ENCODE measurements at places on chromosomes 5 and 9. TPM values are rescaled to one million over a fixed set of nuclear protein-coding genes. Genes with fewer than 3 reads are reported as not detected.

The RNF208 gene
- 8.9 TPM for total RNA-seq

The ZDHHC12 gene
- 32.8 TPM for total RNA-seq

The BARHL1 gene
- total RNA-seq: not detected

The MACROH2A1 gene
- 92.3 TPM for total RNA-seq

The PCDHB10 gene
- 1.9 TPM for total RNA-seq

The ZDHHC11B gene
- total RNA-seq: 1.9 TPM

The CMYA5 gene
- total RNA-seq: 0.65 TPM

The GPX8 gene
- total RNA-seq: 55.5 TPM

The DIRAS2 gene
- total RNA-seq: 0.11 TPM

The CDK5RAP2 gene
- 47.4 TPM for total RNA-seq

The C9orf153 gene
- total RNA-seq: 0.65 TPM

The TSSK1B gene
- total RNA-seq: not detected

The SPINK4 gene
- total RNA-seq: not detected

The ANKRD31 gene
- 0.27 TPM for total RNA-seq

The SAPCD2 gene
- 30.3 TPM for total RNA-seq

The OBP2B gene
- not detected for total RNA-seq

The NXNL2 gene
- 1.9 TPM for total RNA-seq

The IL12B gene
- total RNA-seq: not detected

- no peaks in the 10 kb centered on the region for H3K36me3 ChIP-seq
- H3K27ac ChIP-seq: no peak overlapping the region
- no peak overlapping the region for H3K4me3 ChIP-seq
- no peak for DNase-seq
- no peaks in the 10 kb centered on the region for H3K4me1 ChIP-seq
- no peaks in the 10 kb centered on the region for H3K27me3 ChIP-seq
Measured at GRCh38 chr9:88574953-88575352, 40.0 kb downstream of the NXNL2 start.

DNA sequence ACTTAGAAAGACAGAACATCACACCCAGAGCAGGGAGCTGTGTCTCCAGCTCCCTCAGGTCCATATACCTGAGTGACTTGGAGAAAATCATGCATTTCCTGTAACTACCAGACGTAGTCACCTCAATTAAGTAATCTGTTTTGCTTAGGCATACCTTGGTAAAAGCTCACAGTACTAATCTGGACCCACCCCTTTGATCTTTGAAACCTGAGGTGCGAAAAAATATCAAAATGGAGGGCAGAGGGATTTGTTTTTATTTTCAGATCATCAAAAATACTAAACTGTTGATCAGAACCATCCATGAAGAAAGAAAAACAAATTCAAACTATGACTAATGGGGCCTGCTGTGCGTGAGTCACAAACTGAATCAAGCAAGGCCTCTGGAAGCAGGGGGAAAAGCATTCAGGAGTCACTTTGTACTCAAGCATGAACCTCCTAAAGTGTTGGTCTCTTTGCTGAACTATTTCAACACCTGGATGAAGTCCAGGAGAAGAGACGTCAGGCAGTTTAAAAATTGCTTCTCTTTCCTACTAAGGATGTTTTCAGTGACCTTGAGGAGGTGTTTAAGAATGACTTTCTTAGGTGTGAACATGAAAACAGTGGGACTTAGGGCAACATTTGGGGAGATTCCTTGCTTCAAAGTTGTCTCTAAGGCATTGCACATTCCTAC, 76.3 kb downstream of the MUSK start:
- no peak overlapping the region for H3K4me3 ChIP-seq
- H3K27me3 ChIP-seq: no peaks in the 10 kb centered on the region
- no peak overlapping the region for H3K27ac ChIP-seq
- DNase-seq: no peak

DNA sequence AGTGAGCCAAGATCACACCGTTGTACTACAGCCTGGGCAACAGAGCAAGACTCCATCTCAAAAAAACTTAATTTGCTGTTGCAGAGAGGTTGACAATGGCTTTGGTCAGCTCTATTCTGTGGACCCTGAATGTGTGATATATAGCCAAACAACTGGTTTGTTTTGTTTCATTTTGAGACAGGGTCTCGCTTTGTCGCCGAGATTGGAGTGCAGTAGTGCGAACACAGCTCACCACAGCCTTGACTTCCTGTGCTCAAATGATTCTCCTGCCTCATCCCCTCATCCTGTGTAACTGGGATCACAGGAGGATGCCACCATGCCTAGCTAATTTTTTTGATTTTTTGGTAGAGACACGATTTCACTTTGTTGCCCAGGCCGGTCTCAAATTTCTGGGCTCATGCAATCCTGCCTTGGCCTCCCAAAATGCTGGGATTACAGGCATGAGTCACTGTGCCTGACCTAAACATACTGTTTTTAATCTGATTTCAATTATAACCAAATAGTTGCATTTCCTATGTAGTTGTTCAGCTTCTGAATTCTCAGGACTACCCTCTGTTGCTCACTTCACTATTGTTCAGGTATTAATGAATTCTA, 9.8 kb downstream of the RNF183 start:
- DNase-seq: no peak
- peaks cover 47% of the 10 kb centered on the region for H3K36me3 ChIP-seq
- H3K27ac ChIP-seq: no peak overlapping the region
- no peak overlapping the region for H3K4me3 ChIP-seq
- H3K27me3 ChIP-seq: no peaks in the 10 kb centered on the region

- H3K27ac ChIP-seq: no peak overlapping the region
- DNase-seq: no peak
- peaks cover 15% of the 10 kb centered on the region for H3K4me1 ChIP-seq
- H3K36me3 ChIP-seq: no peaks in the 10 kb centered on the region
- H3K27me3 ChIP-seq: no peaks in the 10 kb centered on the region
Measured at GRCh38 chr5:175822225-175822624, 49.2 kb upstream of the CPLX2 start.

- no peaks in the 10 kb centered on the region for H3K4me1 ChIP-seq
- H3K4me3 ChIP-seq: no peak overlapping the region
Measured at GRCh38 chr5:105877592-105877991, 1793.1 kb downstream of the EFNA5 start.

- no peak overlapping the region for H3K4me3 ChIP-seq
- no peaks in the 10 kb centered on the region for H3K27me3 ChIP-seq
- no peaks in the 10 kb centered on the region for H3K36me3 ChIP-seq
- no peak overlapping the region for H3K27ac ChIP-seq
- no peaks in the 10 kb centered on the region for H3K4me1 ChIP-seq
Measured at GRCh38 chr9:33196736-33197135, 29.6 kb upstream of the B4GALT1 start.

- H3K4me1 ChIP-seq: peaks cover 10% of the 10 kb centered on the region
- H3K4me3 ChIP-seq: no peak overlapping the region
- H3K27ac ChIP-seq: no peak overlapping the region
- no peaks in the 10 kb centered on the region for H3K36me3 ChIP-seq
- no peak for DNase-seq
Measured at GRCh38 chr9:14104496-14104895, 209.4 kb downstream of the NFIB start.

GRCh38 chr9:34689512-34689911, 1.6 kb downstream of the CCL19 start:
- peaks cover 2% of the 10 kb centered on the region for H3K4me1 ChIP-seq
- no peak overlapping the region for H3K27ac ChIP-seq
- no peaks in the 10 kb centered on the region for H3K27me3 ChIP-seq

DNA sequence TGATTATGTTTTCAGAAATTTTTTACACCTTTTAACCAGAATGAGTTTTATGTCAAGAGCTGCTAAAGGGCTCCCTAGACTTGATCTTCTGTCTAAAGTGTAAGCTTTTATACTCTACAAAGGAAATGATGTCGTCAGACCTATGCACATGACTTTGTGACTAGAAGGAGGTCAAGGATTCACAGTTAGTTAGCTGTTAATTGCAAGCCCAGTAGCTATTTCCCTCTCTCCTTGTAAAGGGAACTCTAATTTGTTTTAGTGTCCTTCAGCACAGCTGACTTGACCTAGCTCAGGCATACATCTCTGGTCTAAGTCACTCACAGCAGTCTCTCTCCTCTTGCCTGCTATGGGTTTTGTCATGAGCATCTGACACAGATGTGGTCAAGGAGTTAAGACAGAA, 173.5 kb upstream of the NREP start:
- H3K36me3 ChIP-seq: no peaks in the 10 kb centered on the region
- no peak overlapping the region for H3K27ac ChIP-seq
- H3K27me3 ChIP-seq: no peaks in the 10 kb centered on the region
- H3K4me1 ChIP-seq: no peaks in the 10 kb centered on the region

- no peak overlapping the region for H3K4me3 ChIP-seq
- H3K36me3 ChIP-seq: peaks cover 33% of the 10 kb centered on the region
- no peaks in the 10 kb centered on the region for H3K27me3 ChIP-seq
- peak; percentile 49 for DNase-seq
- H3K27ac ChIP-seq: no peak overlapping the region
Measured at GRCh38 chr9:133406480-133407307, 11.1 kb downstream of the REXO4 start.

- H3K36me3 ChIP-seq: peaks cover 69% of the 10 kb centered on the region
- DNase-seq: no peak
- H3K27me3 ChIP-seq: no peaks in the 10 kb centered on the region
- no peak overlapping the region for H3K27ac ChIP-seq
- H3K4me1 ChIP-seq: no peaks in the 10 kb centered on the region
Measured at GRCh38 chr5:71492817-71493615, 37.6 kb downstream of the BDP1 start.

- no peaks in the 10 kb centered on the region for H3K27me3 ChIP-seq
- no peak overlapping the region for H3K27ac ChIP-seq
- no peaks in the 10 kb centered on the region for H3K36me3 ChIP-seq
- H3K4me3 ChIP-seq: no peak overlapping the region
- DNase-seq: no peak
Measured at GRCh38 chr5:68265822-68266395, 50.4 kb downstream of the PIK3R1 start.

- no peak overlapping the region for H3K27ac ChIP-seq
- no peak for DNase-seq
- H3K36me3 ChIP-seq: no peaks in the 10 kb centered on the region
- H3K4me3 ChIP-seq: no peak overlapping the region
Measured at GRCh38 chr5:127950707-127951391, 132.7 kb upstream of the SLC12A2 start.

DNA sequence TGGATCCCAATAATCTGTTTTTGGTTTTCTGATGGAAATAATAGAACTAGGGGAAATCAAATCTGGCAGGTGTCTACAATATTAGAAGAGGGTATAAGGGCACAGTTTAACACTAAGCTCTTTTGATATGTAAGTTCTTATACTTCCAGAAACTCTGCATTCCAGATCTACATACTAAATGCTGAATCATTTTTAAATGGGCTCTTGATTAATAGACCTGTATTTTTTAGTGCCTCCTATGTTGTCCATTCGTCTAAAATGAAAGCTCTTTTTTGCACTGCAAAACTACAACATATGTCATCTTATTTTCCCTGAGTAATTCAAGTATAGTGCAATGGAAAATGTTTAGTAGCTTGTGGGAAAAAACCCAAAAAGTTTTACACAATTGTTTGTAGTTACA, 44.2 kb downstream of the NR6A1 start:
- H3K36me3 ChIP-seq: peaks cover 11% of the 10 kb centered on the region
- DNase-seq: no peak
- no peaks in the 10 kb centered on the region for H3K27me3 ChIP-seq
- no peak overlapping the region for H3K4me3 ChIP-seq
- no peak overlapping the region for H3K27ac ChIP-seq
- H3K4me1 ChIP-seq: peaks cover 3% of the 10 kb centered on the region

DNA sequence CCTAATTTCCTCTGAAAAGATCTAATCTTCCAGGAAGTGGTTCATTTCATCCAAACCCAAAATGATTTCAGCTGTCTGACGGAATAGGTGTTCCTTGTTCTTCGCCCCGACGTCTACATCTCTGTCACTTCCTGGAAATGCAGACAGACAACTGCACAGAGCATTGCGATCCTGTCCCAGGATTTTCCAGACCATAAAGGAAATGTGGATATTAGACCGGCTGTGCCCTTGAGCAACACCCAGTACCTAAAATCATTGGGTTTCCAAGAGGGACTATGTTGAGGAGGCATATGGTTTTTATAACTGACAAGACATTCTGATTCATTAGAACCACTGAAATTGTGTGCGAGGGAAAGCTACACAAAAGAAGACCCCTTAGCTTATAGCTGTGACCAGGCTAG, 74.2 kb downstream of the MSX2 start:
- no peak for DNase-seq
- no peak overlapping the region for H3K4me3 ChIP-seq
- H3K36me3 ChIP-seq: no peaks in the 10 kb centered on the region
- no peak overlapping the region for H3K27ac ChIP-seq
- no peaks in the 10 kb centered on the region for H3K4me1 ChIP-seq

GRCh38 chr5:149114403-149115312, 26.6 kb upstream of the ABLIM3 start:
- H3K27ac ChIP-seq: no peak overlapping the region
- H3K36me3 ChIP-seq: no peaks in the 10 kb centered on the region
- no peak for DNase-seq
- H3K4me1 ChIP-seq: no peaks in the 10 kb centered on the region
- no peak overlapping the region for H3K4me3 ChIP-seq
- no peaks in the 10 kb centered on the region for H3K27me3 ChIP-seq

- no peaks in the 10 kb centered on the region for H3K27me3 ChIP-seq
- no peak for DNase-seq
- peaks cover 49% of the 10 kb centered on the region for H3K36me3 ChIP-seq
- H3K4me3 ChIP-seq: no peak overlapping the region
- no peak overlapping the region for H3K27ac ChIP-seq
Measured at GRCh38 chr5:1462358-1462757, 17.1 kb upstream of the SLC6A3 start.

DNA sequence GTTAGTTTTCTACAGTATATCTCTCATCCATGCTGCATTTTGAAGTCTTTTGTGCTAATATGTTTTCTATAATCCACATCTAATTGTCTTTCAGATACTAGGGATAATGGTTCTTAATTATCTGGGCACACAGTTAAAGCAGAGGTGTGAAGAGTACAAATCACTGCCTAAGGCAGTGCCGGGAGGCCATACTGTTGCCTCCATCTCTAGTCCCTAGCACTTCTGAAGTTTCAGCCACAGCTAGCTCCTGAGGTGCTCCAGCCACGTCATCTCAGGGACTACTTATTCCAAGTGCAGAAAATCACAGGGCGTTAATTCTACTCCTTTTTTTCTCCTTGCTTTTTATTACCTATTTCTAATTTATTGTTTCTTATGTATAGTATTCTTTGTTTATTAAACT, 760.0 kb upstream of the FAM174A start:
- H3K36me3 ChIP-seq: no peaks in the 10 kb centered on the region
- no peaks in the 10 kb centered on the region for H3K27me3 ChIP-seq
- no peak for DNase-seq
- H3K4me1 ChIP-seq: no peaks in the 10 kb centered on the region

DNA sequence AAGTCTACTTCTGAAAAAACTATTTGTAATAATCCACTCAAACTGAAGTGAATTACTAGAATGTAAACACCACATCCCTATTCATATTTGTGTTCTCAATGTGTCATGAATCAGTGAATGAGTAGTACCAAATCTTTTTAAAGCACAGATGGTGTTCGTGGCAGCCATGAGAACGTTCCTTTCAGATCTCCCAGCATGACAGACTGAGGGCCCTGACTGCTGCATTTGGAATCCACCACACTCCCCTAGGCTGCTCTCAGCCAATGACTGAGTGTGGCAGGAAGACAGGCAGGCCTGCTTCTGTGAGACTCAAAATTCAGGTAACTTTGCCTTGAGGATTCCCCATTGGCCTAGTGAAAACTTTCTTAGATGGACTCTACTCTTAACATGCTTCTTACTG, 10.9 kb upstream of the JMY start:
- DNase-seq: no peak
- no peak overlapping the region for H3K27ac ChIP-seq
- no peaks in the 10 kb centered on the region for H3K36me3 ChIP-seq

GRCh38 chr5:126002222-126002897, 420.8 kb upstream of the GRAMD2B start:
- H3K27ac ChIP-seq: no peak overlapping the region
- H3K27me3 ChIP-seq: no peaks in the 10 kb centered on the region
- no peak for DNase-seq
- no peak overlapping the region for H3K4me3 ChIP-seq
- H3K4me1 ChIP-seq: no peaks in the 10 kb centered on the region
- H3K36me3 ChIP-seq: no peaks in the 10 kb centered on the region
